ENCODE measurements at places on chromosomes 12 and 14.
A peak's percentile ranks its signal among the peaks of the same experiment; 100 is the strongest.

DNA sequence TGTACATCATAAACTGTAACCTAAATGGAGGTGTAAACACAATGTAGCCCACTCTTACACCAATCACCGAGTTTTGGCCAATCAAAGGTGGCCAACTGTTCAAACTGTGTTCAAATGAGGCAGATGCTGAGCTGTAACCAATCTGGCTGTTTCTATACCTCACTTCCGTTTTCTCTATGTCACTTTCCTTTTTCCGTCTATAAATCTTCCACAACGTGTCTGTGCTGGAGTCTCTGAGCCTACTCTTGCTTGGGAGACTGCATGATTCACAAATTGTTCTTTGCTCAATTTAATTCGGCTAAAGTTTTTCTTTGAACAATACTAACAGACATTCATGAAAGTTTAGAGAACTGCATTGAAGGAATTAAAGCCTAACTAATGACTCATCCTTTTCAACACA, 547.1 kb upstream of the USP15 start:
- no peak for DNase-seq

GRCh38 chr14:67749341-67750084, 47.8 kb downstream of the RDH12 start:
- no peak for DNase-seq

DNA sequence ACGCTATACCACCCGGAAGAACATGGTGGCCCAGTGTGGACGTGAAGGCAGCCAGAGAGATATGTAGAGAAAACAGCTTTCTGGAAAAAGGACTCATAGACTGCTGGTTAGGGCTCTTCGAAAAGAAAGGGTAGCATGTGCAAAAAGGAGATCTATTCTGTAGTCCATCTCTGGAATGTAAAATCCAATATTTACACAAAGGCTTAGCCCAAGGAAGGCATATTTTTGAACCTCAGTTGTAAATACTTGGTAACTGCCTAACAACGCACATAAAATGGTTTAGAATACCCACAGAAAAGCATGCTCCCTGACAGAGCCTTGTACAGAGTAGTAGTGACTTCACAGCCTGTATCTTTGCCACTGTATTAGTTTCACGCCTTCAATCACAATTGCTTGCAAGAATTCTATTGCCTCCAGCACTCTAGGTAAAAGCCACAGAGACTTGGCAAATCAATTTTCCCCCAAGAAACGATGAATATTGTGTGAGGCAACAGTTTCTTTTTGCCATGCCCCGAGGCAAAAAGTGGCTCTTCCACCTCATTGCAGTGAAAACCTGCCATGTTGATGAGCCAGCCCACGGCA, 59.2 kb downstream of the TRIM9 start:
- no peak for DNase-seq

DNA sequence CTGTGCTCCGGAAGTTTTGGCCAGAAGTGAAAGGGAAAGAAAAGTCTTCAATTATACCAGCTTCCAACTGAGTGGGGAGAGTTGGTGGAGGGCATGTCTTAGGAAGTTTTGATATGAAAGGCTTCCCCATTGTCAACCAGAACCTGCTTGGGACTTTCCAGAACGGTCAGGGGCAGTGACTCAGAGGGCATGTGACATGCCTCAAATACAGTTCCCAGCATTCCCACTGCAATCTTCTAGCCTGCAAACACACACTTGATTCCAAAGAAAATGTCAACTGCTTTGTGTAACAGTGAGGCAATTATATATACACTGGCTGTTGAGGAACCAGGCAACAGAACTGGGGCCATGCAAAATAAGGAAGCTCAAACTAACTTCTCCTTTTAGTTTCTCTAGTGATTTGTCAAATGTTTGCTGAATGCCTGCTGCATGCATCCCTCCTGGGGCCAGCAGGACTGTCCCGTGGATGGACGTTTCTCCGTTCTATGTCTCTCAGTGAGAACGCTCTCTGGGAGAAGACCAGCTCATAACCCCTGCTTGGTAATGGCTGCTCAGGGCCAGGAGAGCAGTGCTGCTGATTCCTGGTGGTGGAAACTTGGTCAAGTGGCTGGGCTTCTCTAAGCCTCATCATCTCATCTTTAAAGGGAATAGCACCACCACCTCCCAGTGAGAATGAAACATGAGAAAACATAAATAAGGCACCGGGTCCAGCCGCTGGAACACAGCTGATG, 18.3 kb downstream of the SLC25A47 start:
- DNase-seq, result no peak

- DNase-seq, result peak; percentile 61
Measured at GRCh38 chr14:76955575-76956315, 72.8 kb downstream of the IRF2BPL start.

DNA sequence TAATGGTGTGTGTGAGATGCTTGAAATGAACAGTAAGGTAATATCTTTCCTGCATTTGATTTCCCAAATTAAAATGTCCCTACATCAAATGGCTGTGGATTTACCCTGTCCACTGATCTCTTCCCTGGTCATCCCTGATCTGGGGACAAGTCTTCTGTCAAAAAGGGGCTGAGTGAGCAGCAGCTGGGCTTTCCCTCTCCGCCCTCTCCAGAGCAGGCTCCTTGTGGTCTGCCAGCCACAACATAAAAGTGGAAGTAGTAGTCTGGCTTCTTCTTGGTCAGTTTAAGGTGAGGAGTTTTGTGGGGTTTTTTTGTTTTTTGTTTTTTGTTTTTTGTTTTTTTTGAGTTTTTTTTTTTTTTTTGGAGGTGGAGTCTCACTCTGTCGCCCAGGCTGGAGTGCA, 25.2 kb upstream of the PLXNC1 start:
- no peak for DNase-seq

- DNase-seq, result no peak
Measured at GRCh38 chr14:61470261-61470960, 149.0 kb downstream of the PRKCH start.

DNA sequence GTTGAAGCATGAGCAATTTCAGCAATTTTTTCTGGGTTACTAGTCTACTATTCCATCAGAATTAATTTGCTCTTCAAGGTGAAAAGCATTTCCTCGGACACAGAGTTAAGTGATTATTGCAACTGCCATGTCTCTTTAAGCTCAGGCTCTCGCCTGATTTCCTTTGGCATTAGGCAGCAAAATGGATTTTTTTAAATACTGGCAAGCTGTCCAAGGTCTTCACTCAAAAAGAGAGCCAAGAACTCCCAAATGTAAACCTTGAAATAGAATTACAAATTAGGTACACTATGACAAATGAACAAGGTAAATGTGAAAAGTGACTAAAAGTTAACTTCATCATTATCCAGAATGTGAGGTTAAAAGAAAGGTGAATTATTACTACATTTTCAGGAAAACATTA, 111.9 kb downstream of the GARIN6 start:
- no peak for DNase-seq

GRCh38 chr12:124754949-124755800, 108.5 kb downstream of the SCARB1 start:
- no peak for DNase-seq

DNA sequence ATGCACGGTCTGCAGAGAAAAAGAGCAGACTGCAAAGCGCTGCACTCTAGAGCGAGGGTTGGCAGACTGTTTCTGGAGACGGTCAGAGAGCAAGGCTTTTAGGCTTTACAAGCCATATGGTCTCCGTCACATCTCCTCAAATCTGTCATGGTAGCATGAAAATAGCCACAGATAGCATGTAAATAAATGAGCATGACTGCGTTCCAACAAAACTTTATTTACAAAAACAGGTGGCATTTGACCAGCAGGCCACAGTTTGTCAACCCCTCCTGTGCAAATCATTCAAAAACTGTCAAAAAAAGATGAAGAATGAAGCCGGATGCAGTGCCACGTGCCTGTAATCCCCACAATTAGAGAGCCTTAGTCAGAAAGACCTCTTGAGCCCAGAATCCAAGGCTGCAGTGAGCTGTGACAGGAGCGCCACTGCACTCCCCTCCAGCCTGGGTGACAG, 18.9 kb downstream of the SYNE3 start:
- DNase-seq, result no peak

- DNase-seq, result no peak
Measured at GRCh38 chr12:65918021-65918420, 93.7 kb downstream of the HMGA2 start.

GRCh38 chr12:52250048-52250990, 17.3 kb downstream of the KRT7 start:
- no peak for DNase-seq

DNA sequence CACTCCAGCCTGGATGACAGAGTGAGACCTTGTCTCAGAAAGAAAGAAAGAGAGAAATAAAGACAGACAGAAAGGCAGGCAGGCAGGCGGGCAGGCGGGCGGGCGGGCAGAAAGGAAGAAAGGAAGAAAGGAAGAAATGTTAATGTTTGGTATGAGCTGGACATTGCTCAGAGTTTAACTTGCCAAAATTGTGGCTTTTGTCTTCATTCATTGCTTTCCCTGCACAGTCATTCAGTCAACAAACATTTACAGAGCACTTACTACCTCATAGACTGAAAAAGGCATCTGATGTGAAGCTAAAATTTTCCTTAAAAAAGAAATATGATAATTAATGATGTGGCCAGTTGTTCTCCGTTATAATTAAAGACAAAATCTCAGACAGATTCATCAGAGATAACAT, 247.1 kb downstream of the SPTSSA start:
- DNase-seq, result no peak

GRCh38 chr12:79415321-79415720, 275.4 kb downstream of the PAWR start:
- DNase-seq, result no peak

GRCh38 chr12:53560351-53560750, 53.1 kb upstream of the NPFF start:
- no peak for DNase-seq

DNA sequence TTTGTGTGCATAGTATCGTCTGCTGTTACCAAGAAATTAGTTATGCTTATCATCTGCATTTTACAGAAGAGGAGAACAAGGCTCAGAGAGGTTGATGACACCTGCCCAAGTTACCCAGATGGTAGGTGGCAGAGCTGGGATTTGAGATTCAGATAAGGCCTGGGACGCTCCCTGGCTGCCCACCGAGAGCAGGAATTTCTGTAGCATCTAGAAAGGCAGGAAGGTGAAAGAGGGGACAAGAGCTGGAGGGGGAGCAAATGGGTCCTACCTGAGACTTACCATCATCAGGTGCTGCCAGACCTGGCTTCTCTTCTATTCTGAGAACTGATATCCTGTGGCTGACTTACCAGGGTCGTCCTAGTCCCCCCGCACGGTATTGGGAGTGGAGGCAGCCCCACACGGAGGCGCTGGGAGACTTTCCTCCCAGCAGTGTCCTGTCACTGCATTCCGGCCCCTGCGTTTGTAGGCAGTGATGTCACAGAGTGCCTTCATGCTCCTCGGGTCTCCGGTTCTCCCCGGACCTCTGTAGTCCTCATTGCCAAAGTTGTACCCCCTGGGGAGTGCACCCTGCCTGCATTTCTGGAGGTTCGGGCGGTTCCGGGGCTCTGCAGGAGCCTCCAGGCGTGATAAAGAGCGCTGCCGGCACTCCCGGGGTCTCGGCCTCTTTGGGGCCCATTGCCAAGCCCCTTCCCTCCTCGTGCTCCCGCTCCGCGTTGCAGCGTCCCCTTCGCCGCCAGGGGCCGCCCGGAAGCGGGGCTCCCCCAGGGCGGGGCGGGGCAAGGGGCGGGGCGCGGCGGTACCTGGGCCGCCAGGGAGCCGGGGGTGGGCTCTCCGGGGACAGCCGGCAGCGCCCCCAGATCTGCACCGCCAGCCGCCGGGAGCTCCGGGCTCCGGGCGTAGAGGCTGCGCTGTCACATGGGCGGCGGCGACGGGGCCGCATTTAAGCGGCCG, at the start of gene CABP1:
TSS of gene CABP1 (plus strand) at position 856 of the 951 bp plus-strand sequence. CDS start at position 916, 60 bp downstream.
- peak; percentile 58 for DNase-seq

Data from effector CD4-positive, alpha-beta T cell (primary cell).